Peyer's patch (tissue), 4 donors: ENCODE measurements at places on chromosomes 4 and X. TPM values are rescaled to one million over a fixed set of nuclear protein-coding genes. Genes with fewer than 3 reads are reported as not detected.

TAF9B gene
- total RNA-seq = 6.0 TPM

DNA sequence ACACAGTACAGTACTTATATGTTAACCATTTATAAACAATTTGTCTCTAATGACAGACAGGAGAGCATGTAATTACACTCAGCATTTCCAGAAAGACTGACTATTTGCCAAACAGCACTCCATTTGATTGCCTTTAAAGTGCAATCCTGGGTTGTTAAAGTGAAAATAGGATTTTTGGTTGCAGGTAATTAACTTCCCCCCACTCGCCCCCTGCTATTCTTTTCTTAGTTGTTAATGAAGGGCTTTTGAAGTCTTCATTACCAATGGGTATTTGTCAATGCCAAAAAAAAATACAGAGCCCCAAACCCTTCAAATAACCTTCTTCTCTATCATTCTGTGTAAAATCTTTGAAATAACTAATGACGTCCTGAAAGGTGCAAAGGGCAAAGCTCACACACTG, 825.6 kb downstream of the STPG2 start:
- DNase-seq = no peak

GRCh38 chr4:168221301-168221700, 97.3 kb downstream of the DDX60 start:
- no peak for DNase-seq

DNA sequence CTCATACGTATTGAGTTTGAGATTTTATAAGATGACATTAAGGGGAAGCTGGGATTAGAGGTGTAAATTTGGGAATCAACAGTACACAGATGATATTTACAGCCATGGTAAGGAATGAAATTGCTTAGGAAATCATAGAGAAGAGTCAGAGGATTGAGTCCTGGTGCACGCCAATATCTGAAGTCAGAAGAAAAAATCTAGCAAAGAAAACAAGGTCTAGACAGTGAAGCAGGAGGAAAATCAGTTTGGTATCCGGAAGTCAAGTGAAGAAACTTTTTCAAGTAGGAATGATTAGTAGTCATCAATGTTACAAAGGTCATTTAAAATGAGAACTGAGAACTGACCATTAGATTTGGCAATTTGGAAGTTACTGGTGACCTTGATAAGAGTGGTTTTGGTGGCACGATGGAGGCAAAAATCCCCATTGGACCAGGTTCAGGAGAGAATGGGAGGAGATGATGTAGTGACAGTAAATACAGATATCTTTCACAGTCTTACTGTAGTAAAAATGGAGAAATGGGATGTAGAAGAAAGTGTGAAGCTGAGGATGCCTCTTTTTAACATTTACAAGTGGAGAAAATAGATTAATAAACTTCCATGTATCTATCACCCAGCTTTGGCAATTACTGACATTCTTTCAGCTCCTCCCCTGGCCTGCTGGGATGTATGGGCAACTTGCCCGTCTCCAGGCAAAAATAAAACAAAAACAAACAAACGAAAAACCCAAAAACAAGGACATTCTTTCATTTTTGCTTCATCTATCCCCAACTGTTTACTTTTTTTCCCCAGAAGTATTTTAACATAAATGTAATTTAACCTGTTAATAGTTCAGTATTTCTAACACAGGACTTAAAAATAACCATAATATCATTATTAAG, 11.4 kb upstream of the GPR34 start:
- DNase-seq = no peak

DNA sequence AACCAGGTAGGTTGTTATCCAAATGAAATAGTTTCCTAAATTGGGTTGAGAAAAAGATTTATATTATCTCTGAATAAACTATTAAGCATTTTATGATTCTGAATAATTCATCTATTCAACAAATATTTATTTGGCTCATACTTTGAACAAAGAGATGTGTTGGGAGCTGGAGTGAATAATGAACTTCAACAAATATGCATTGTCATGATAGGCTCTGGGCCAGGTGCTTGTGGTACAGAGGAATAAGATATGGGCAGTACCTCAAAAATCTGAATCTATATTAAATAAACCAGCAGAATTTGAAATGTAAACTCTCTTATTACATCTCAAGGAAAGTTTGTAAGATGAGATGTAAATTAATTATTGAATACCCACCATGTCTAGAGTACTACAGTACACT, 75.7 kb upstream of the DCLK2 start:
- no peak for DNase-seq

DNA sequence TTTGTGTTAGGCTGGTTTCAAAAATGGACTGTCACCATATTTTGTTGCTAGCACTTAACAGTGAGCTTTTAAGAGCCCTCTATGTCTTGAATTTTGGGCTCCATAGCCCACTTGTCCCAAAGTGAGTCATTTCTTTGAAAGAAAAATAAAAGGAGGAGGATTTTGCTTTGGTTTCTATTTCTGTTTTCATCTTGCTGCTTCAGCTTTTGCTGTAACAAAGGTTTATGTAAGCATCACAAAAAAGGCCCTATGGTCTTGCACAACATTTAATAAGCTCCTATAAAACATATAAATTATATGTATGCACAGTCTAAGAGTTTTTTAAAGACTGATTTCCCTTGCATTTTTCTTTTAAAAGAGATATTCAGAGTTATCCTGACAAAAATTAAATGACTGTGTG, 105.2 kb downstream of the PHOX2B start:
- no peak for DNase-seq

DNA sequence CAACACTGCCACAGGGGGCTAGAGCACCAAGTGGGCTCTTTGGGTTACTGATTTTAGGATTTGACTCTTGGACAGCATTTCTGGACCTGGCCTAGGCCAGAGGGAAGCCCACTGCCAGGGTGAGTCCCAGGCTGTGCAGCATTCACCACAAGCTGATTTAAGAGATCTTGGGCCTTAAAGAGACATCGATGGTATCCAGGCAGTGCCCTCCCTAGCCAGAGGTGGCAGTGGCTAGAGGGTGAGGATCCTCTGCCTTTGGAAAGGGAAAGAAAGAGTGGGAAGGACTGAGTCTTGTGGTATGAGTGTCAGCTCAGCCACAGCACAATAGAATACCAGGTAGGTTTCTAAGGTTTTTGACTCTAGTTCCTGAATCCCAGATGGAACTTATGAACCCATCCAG, 613.9 kb downstream of the FAT4 start:
- no peak for DNase-seq

PNMA6A gene
- not detected for total RNA-seq

- DNase-seq = no peak
Measured at GRCh38 chr4:116639070-116639577, 446.3 kb downstream of the TRAM1L1 start.

DNA sequence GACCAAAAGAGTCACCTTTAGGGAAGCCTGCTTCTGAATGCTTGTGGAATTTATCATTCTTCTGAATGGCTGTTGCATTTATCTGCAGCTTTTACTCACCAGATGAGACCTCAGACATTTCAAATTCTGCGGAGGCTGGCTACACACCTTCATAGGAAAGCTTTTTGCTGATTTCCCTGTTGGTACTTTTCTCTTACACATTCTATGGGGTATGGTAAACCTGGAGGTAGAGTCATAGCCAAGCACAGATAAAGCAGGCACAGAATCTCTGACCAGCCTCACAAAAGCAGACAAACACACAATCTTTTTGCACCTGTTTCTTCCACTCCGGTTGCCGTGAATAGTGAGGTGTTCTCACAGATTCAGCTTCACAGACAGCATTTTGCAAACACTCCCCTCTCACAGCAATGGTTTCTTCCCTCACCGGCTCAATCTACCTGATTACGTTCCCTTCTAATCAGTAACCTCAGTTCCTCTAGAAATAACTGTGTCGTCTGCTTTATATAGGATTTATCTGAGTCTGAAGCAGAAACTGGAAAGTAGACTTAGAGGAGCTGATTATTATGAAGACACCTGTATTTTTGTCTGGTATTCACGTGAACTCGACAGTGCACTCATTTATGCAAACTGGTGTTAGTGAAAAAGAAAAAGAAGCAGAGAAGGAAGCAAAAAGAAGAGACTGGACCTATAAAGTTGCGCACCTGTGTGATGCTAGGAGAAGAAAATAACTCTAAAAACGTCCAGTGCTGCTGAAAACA, 83.1 kb downstream of the DMD start:
- no peak for DNase-seq

TGIF2LX gene
- not detected for total RNA-seq

DNA sequence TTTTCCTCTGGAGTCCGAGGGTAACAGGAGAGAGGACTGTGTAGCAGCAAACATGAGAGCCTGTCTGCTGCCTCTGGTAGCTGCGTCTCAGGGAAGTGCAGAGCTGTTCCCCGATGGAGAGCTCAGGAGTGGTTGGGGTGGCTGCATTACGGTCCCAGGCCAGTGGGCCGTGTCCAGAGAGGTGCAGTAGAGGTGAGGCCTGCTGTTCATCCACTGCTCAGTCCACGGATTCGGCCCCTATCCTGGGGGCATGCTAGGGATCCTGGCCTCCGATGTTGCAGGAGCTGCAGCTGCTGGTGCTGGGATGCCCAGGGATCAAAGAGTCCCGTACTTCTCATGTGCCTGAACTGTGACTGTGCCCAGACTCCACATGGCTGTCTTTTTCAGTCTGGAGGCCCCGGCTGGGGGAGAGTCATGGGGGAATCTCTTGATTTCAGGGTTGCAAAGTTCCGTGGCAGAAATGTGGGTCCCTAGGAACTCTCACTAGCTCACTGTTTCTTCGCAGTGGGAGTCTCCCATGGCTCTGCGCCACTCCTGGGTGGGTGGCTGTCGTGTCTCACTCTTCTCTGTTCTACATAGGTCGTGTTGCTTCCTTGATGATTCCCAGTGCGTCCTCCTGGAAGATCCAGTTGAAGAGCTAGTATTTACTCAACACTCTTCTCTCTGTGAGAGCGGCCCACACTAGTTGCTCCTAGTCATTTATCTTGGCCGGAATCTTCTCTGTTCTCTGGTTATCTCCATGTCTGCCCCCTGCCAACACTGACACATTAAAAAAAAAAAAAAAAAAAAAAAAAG, 109.5 kb upstream of the CENPE start:
- no peak for DNase-seq

- DNase-seq = no peak
Measured at GRCh38 chrX:40072246-40072645, 25.5 kb downstream of the BCOR start.
